Cardiac muscle cell (in vitro differentiated cells and primary cell): ENCODE measurements at places on chromosomes 3 and 15. TPM values are rescaled to one million over a fixed set of nuclear protein-coding genes. Genes with fewer than 3 reads are reported as not detected.

DNA sequence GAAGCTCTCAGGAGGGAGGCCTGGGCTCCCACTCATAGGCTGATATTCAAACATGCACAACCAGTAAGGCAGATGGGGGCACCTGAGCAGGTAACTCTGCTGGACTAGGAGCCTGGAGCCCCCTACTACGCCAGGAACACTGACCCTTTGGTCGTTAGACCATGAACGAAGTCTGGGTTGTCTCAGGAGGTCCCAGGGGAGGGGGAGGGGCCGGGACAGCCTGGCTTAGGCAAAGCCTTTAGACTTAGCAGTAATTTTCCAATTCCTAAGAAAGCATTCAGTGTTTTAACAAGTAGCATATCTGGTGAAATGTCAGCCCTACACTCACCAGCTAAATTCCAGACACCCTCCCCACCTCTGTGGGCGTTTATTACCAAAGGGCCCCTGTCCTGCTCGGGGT, 67.4 kb upstream of the ST8SIA2 start:
- H3K36me3 ChIP-seq = no peaks in the 10 kb centered on the region
- H3K4me3 ChIP-seq = no peak overlapping the region

- no peaks in the 10 kb centered on the region for H3K4me1 ChIP-seq
- DNase-seq = peak; percentile 41
- no peaks in the 10 kb centered on the region for H3K36me3 ChIP-seq
- no peaks in the 10 kb centered on the region for H3K27me3 ChIP-seq
- no peak overlapping the region for H3K27ac ChIP-seq
Measured at GRCh38 chr3:119937229-119937628, 155.3 kb downstream of the NR1I2 start.

The IP6K1 gene
- total RNA-seq = 40.3 and 44.4 TPM in 2 replicates

DNA sequence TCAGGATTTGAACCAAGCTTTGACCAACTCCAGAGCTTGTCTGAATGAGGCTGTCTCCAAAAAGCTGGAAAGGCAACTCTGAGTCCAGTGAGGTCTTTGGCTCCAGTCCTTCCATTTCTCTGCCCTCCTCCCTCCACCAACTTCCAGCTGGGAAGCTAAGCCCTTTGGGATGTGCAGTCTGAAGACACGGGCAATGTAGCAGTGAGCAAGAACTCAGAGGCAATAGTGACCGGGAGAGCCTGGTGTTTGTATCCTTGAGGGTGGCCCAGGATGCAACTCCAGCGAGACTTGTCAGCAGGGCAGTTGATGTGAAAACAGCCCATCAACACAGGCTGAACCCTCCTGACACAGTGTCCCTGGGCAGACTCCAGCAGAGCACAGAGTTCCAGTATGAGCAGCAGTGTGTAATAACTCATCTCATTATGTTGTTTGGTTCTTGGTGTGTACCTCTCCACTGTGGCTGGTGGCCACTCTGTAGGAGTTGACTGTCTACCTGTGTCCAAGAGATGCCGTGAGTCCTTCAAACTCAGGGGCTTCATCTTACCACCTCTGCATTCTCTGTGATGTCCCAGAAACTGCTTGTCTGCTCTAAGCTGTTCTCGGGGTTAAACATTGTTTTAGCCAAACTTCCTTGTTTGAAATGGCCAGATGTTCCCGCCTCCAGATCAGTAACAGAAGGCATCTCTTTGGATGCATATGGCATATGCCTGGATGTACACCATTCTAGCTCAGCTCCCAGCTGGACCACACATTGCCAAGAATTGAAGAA, 6.6 kb downstream of the CDCP1 start:
- H3K4me3 ChIP-seq = no peak overlapping the region
- H3K27ac ChIP-seq = no peak overlapping the region
- peaks cover 19% of the 10 kb centered on the region for H3K4me1 ChIP-seq
- peak; percentile 26 for DNase-seq
- no peaks in the 10 kb centered on the region for H3K36me3 ChIP-seq
- H3K27me3 ChIP-seq = peaks cover 22% of the 10 kb centered on the region

DNA sequence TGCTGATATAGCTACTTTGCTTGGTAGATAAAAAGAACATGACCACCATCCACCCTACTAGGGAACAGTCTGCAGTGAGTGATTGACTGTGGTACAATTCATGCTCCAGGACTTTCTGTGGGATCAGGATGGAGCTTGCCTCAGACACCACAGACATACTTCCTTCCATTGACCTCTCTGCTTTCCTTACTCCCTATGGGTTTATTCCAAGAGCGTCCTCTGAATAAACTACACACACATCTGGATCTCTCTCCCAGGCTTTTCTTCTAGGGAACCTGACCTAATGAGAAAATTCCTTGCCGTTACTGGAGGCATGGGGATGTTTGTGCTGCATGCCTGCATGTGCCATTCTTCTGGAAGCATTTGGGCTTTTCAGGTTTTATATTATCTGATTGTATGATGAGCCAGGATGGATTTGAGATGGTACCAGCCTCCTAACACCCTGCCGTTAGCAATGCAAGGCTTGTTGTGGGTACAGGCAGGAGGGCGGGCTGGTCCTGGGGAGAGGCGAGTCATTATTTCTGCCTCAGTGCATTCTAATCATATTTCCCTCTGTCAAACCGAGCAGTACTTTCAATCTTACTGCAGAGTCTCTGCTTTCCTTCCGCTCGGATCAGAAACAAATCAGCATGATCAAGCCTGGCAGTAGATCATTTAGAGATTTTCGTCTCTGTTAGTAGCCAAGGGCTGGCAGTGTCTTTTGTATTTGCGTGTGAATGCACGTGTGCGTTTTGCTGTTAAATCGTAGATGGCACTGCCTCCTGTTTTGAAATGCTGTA, 279.2 kb downstream of the PDCD6IP start:
- no peaks in the 10 kb centered on the region for H3K4me1 ChIP-seq
- no peak overlapping the region for H3K4me3 ChIP-seq
- DNase-seq = no peak
- no peak overlapping the region for H3K27ac ChIP-seq
- no peaks in the 10 kb centered on the region for H3K36me3 ChIP-seq
- no peaks in the 10 kb centered on the region for H3K27me3 ChIP-seq

DNA sequence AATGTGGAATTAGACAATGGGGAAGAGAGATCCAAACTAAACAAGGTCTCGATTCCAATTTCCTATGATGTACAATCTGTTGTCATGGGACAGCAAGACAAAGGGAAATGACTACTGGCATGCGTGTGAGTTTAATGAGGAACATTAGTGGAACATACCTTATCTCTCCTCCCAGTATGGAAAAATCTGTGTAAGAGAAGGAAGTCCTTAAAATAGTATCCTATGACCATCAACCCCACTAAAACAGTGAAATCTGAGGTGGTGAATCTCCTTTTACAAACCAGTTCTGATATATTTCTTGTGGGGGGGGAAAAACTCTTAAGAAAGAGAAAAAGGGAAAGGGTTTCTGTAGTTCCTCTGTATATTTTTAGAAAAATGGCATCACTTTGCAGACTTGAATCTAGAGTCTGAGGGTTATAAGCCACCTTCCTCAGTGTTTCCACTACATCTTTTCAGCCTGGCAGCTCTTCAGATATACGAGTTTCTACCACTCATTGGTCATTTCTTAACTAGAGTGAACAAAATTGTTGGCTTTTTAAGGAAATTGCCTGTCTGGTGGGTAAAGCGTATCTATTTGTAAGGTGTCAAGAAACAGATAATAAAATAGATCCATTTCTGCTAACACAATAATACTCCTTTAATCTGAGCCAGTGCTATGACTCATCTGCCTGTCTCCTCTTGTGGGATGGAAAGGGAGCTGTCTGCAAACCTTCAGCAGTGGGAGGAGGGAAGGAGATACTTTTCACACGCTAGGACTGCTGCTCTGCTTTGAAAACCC, 3.0 kb upstream of the TNFAIP8L3 start:
- H3K4me1 ChIP-seq = no peaks in the 10 kb centered on the region
- no peak overlapping the region for H3K4me3 ChIP-seq
- no peak overlapping the region for H3K27ac ChIP-seq

The MASP1 gene
- 397 and 507 TPM in 2 replicates for total RNA-seq

DNA sequence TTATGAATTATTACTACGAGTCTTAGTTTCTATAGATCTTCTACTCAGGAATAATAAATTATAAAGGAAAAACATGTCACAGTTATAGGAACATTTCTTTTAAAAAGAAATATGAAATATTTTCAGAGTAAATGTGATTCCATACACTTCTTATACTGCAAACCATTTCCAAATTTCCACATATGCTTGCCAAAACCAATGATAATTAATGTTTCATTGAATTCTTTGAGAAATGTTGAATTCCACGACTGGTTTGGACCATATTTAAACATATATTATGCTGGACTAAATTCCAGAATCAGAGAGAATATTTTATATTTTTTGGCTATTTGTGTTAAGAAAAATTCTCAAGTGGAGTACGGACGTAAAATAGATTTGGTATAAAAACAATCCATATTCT, 144.6 kb downstream of the EPHA3 start:
- H3K27me3 ChIP-seq = no peaks in the 10 kb centered on the region
- H3K4me1 ChIP-seq = no peaks in the 10 kb centered on the region
- no peak overlapping the region for H3K27ac ChIP-seq
- DNase-seq = no peak
- no peak overlapping the region for H3K4me3 ChIP-seq
- no peaks in the 10 kb centered on the region for H3K36me3 ChIP-seq

GRCh38 chr3:55173504-55173903, 245.6 kb upstream of the LRTM1 start:
- H3K4me1 ChIP-seq = no peaks in the 10 kb centered on the region
- H3K27ac ChIP-seq = no peak overlapping the region
- H3K27me3 ChIP-seq = no peaks in the 10 kb centered on the region
- no peak overlapping the region for H3K4me3 ChIP-seq
- no peaks in the 10 kb centered on the region for H3K36me3 ChIP-seq

DNA sequence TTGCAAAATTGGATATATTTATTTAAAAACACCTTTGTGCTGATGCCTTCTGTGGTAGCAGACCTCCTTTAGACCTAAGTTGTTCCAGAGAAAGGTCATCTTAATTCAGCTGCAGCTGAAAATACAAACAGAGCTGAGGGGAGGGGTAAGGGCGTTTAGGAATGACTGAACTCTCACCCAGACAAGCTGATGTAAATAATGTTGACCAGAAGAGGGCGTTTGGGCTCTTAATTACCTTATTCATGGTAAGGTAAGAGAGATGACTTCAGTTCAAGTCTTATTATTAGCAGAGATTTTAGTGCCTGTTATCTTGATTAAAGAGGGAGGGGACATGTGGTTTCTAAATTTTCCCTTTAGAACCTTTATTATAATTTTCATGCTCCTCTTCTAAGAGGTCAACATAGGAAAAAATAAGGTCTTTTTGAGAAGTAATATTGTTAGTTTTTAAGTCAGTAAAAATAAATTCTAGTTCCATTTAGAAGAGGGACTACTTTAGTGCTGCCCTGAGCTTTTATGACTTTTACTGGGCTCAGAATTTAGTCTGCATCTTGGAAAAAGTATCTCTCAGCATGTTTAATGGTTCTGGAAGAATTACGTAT, 46.3 kb downstream of the GPR171 start:
- peaks cover 3% of the 10 kb centered on the region for H3K4me1 ChIP-seq
- H3K27me3 ChIP-seq = no peaks in the 10 kb centered on the region
- DNase-seq = peak; percentile 81
- no peaks in the 10 kb centered on the region for H3K36me3 ChIP-seq
- H3K27ac ChIP-seq = no peak overlapping the region

- no peak for DNase-seq
- H3K27ac ChIP-seq = no peak overlapping the region
- H3K36me3 ChIP-seq = no peaks in the 10 kb centered on the region
- H3K4me3 ChIP-seq = no peak overlapping the region
- no peaks in the 10 kb centered on the region for H3K27me3 ChIP-seq
Measured at GRCh38 chr3:77222701-77223100, 182.8 kb downstream of the ROBO2 start.

- no peak for DNase-seq
- peak overlapping the region; percentile 3 for H3K27ac ChIP-seq
- H3K36me3 ChIP-seq = peaks cover 20% of the 10 kb centered on the region
Measured at GRCh38 chr3:52399131-52399530, 45.8 kb downstream of the SEMA3G start.

The TGM5 gene
- total RNA-seq = not detected in 2 replicates

The GOLGA6C gene
- 0.07 and 0.09 TPM in 2 replicates for total RNA-seq

DNA sequence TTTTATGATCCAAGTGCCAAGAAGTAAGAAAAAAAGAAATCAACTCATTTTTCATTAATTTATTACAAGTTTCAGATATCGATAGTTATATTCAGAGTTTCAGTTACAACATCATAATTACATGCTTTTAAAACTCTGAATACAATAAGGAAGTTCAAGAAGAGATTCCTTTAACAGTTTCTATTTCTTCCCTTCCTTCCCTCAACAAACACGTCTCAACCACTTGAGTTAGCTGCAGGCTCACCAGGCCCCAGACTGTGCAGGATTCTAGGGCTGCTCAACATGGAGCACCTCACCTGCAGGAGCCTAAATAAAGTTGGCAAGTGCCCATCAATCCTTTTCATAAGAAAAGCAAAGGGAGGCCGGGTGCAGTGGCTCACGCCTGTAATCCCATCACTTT, 79.2 kb upstream of the FNDC3B start:
- H3K4me3 ChIP-seq = no peak overlapping the region
- H3K36me3 ChIP-seq = no peaks in the 10 kb centered on the region
- H3K4me1 ChIP-seq = peaks cover 8% of the 10 kb centered on the region
- no peak overlapping the region for H3K27ac ChIP-seq
- no peaks in the 10 kb centered on the region for H3K27me3 ChIP-seq

GRCh38 chr3:133838916-133839800, 33.5 kb downstream of the SRPRB start:
- no peaks in the 10 kb centered on the region for H3K4me1 ChIP-seq
- no peak for DNase-seq
- H3K36me3 ChIP-seq = no peaks in the 10 kb centered on the region
- peaks cover 3% of the 10 kb centered on the region for H3K27me3 ChIP-seq

DNA sequence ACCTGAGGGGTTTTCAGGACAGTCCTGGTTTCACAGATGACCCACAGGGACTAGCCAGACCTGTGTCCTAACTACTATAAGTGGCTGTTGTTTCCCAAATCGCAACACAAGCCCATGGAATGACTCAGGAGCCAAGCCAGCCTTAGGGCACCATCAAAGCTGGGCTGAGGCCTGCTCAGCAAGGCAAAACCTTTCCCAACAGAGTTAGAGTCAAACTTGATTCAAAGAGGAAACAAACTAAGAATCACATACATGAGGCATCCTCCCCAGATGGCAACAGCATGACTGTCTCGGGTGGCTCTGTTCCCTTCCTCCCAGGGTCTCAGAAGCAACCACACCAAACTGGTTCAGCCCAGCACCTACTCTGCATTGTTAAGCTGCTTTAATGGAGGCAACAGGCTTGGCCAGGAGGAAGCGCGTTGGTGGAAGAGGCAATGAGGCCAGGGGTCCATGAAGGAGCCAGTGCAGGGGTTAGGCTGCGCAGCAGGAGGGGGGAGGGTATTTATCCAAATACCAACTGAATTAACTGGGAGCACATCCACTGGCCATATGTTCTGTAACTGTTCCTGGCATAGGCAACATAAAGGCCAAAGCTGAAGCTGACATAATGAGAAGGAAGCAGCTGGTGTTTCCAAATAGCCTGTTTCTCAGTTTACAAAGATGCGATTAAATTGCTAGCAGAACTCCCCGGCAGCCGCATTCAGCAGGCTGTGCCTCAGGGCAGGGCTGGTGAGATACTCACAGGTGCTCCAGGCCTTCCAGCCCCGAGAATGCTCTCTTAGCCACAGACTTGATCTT, 102.4 kb downstream of the LRIG1 start:
- no peak overlapping the region for H3K4me3 ChIP-seq
- no peak for DNase-seq
- peaks cover 11% of the 10 kb centered on the region for H3K36me3 ChIP-seq
- no peak overlapping the region for H3K27ac ChIP-seq
- H3K27me3 ChIP-seq = no peaks in the 10 kb centered on the region

The SI gene
- total RNA-seq = not detected in 2 replicates
